ENCODE measurements at places on chromosomes 16 and 17. TPM values are rescaled to one million over a fixed set of nuclear protein-coding genes. Genes with fewer than 3 reads are reported as not detected.

DNA sequence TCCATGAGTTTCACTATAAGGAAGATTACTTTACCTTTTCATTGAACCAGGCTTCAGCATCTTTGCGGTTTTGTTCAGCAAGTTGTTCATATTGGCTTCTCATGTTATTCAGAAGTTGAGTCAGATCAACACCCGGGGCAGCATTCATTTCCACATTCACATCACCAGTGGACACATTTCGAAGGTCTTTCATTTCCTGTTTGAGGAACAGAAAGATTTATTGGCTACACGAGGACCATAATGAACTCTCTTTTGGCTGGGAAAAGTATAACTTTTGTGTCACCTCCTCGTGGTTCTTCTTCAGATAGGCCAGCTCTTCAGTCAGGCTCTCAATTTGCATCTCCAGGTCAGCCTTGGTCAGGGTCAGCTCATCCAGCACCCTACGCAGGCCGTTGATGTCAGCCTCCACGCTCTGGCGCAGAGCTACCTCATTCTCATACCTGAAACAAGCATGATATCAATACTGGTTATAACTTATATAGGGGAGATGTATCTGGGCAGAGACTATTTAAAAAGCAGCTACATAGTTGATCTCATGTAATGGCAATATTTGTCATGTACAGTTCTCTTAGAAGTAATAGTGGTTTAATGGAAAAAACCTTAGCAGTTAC lies 2.1 kb downstream of the KRT10 start:
- DNase-seq: no peak

- DNase-seq: no peak
Measured at GRCh38 chr17:39661744-39662541, 3.2 kb upstream of the TCAP start.

TBC1D3C gene
- not detected for total RNA-seq

GRCh38 chr17:33055171-33055611 lies 63.5 kb downstream of the SPACA3 start:
- no peak for DNase-seq

DNA sequence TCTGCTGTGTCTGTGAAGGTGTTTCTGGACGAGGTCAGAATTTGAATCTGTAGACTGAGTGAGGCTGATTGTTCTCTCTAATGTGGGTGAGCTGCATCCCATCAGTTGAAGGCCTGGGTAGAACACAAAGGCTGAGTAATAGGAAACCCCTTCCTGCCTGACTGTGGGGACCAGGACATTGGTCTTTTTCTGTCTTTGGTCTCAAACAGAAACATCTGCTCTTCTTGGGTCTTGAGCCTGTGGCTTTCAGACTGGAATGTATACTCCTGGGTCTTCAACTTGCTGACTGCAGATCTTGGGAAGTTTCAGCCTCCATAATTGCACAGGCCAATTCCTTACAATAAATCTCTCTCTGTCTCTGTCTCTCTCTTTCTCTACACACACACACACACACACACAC lies 19.6 kb upstream of the LRRC75A start:
- DNase-seq: no peak

- DNase-seq: no peak
Measured at GRCh38 chr17:78038748-78039288, 80.3 kb downstream of the TNRC6C start.

Measured in adrenal gland (tissue), 19 donors.